ENCODE measurements at places on chromosomes 16 and 17.
A peak's percentile ranks its signal among the peaks of the same experiment; 100 is the strongest.

- no peak for DNase-seq
Measured at GRCh38 chr16:5791011-5791657, 693.5 kb upstream of the EEF2KMT start.

DNA sequence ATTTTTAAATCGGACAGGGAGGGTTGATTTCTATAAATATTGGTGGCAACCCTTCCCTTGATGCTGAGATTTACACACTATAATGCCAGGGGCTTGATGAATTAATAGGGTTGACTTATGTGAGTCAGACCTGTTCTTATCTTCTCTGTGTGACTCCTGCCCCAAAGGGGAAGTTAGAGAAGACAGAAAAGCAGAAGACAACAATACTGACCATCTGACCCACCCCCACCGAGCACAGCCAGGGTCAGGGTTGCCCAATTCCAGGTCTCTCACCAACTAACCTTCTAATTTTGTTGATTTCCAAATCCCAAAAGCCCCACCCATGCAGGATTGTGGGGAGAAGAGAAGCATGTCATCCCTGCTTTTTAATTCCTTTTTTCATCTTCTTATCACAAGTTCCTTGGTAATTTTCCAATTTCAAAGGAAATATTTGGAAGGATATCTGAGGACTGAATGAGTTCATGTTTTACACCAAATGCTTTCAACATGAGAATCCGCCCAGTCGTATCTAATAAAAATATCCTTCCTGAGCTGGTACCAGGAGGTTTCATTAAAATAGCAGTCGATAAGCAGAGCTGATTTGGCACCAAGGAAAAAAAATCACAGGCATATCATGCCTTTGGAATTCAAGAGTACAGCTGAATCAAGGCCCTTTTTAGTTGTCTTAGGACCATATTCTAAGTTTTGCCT lies 603.4 kb upstream of the CDH11 start:
- peak; percentile 60 for DNase-seq

GRCh38 chr16:88026964-88027938 lies 76.0 kb downstream of the BANP start:
- no peak for DNase-seq

GRCh38 chr16:27526180-27526579 lies 23.5 kb downstream of the GTF3C1 start:
- no peak for DNase-seq

GRCh38 chr17:41455236-41455635 lies 11.9 kb downstream of the KRT32 start:
- no peak for DNase-seq

- no peak for DNase-seq
Measured at GRCh38 chr16:24816688-24817087, 29.1 kb upstream of the SLC5A11 start.

DNA sequence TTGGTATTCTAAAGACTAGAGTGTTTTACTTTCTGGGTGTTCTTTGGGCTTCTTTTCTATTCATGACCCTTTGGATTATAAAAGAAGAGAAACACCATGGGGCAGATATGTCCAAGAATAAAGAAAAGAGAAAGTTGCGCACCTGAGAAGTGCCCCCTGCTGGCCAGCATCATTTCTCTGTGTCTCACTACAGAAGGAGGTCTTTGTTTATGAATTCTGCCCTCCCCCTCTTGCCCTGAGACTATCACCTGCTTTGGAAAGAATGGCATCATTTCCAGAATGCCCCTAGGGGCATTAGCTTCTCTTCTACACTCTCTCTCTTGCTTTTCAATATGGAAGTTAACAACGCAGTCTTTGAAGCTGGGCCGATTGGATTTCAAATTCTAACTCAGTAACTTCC lies 45.0 kb downstream of the CDH13 start:
- DNase-seq, result no peak

- DNase-seq, result no peak
Measured at GRCh38 chr17:40356990-40357881, 7.3 kb downstream of the GJD3 start.

- peak; percentile 92 for DNase-seq
Measured at GRCh38 chr17:31674305-31674704, 184.7 kb downstream of the COPRS start.

DNA sequence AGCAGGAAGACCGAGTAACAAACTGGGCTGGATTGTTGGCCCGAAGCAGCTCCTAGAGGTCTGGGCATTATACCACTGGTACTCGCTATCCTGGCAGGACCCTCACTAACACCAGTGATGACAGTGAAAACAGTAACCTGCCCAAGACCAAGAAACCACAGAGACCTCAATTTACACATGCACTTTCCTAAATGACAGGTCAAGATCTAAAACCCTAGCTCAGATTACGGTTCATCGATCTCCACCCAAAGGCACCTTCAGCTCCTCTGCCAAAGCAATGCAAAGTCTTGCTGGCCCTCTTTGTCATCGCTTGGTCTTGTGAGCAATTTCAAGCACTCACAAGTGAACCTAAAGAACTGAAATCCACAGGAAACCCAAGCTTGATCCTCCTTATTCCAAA lies 1.5 kb downstream of the PIP4K2B start:
- no peak for DNase-seq

DNA sequence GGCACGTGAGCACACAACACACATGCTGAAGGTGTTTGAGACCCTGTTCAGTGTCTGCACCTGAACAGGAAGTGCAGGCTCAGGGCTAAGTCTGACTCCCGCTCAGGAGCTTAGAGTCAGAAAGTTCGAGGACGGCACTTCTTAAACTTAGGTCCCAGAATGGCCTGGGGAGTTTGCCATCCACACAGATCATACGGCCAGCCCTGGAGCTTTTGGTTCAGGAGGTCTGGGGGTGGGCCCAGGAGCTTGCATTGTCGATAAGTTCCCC lies 4.0 kb upstream of the CAMKK1 start:
- no peak for DNase-seq

- peak; percentile 96 for DNase-seq
Measured at GRCh38 chr16:71845639-71846430, at the start of gene ATXN1L. Gene ATXN1L, plus strand, starts transcription at chr16:71845976. Its CDS starts 3,765 bp downstream, at chr16:71849741.

GRCh38 chr17:41013181-41013580 lies 4.3 kb upstream of the KRTAP3-1 start:
- no peak for DNase-seq

DNA sequence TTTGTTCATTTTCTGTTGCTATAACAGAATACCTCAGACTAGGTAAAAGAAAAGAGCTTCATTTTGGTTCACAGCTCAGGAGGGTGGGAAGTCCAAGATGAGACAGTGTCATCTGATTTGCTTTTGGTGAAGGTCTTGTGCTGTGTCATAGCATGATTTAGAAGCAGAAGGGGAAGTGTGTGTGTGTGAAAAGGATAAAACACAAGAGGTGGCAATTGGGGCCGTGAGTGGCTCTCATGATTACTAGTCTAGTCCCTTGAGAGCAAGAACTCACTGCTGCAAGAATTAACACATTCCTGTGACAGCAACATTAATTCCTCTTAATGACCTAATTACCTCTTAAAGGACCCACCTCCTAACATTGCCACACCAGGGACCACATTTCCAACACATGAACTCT lies 8.3 kb downstream of the SLC35G3 start:
- DNase-seq, result no peak

GRCh38 chr17:74513987-74514631 lies 17.2 kb downstream of the CD300LB start:
- DNase-seq, result peak; percentile 36

DNA sequence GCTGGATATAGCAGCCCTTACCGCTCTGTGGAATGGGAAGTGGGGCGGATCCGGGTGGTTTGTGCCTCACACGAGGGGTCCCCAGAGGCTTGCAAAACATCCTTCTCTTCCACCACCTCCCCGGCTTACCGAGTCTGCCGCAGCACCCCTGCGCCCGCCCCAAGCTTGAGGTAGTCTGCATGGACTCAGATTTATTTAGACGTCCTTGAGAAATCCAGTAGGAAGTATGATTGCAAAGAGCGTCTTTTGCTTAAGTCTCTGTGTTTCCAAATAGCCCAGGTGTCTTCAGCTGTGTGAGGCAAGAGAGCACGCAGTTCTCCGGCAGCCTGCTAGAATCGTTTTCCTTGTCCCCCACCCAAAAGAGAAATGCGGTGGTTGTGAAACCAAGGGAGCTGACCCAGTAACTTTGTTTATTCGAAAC lies 2.4 kb downstream of the KIAA0513 start:
- DNase-seq, result no peak

- DNase-seq, result peak; percentile 4
Measured at GRCh38 chr16:51569203-51569931, 418.3 kb upstream of the SALL1 start.

DNA sequence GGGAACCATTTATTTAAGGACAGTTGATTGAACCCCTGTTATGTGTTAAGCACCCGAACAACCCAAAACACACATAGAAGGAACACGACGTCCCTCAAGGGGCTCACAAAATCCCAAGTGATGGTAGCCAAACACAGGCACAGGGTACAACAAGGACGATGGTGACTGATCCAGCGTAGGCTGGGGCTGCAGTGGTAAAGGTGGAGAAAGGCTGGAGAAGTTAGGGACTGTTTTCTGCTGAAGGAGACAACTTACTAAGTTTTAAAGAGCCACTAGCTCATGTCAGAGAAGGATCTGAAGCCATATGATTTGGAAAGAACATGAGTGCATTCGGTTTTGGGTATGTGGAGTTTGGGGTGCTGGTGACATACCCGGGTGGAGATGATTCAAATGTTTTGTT lies 229.6 kb upstream of the TNRC6C start:
- no peak for DNase-seq

DNA sequence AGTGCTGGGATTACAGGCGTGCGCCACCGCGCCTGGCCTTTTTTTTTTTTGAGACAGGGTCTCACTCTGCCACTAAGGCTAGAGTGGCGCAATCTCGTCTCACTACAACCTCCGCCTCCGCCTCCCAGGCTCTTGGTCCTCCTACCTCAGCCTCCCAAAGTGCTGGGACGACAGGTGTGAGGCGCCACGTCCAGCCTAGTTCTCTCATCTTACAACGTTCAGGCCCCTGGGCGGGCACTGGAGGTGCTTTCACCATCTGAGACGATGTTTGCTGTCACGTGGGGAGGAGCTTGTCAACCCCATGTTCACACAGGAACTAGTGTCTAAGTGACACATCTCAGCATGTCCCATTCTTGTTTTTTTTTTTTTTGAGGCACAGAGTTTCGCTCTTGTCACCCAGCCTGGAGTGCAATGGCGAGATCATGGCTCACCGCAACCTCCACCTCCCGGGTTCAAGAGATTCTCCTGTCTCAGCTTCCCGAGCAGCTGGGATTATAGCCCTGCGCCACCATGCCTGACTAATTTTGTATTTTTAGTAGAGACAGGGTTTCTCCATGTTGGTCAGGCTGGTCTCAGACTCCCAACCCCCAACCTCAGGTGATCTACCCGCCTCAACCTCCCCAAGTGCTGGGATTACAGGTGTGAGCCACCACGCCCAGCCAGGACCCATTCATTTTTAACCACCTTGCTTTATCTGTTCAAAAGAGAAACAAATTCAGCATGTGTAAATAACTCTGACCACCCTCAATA lies 5.2 kb upstream of the FANCA start:
- DNase-seq, result no peak
